ENCODE measurements at places on chromosomes 4 and X.

GRCh38 chr4:48767055-48767929 is 12.8 kb downstream of the FRYL start:
- DNase-seq, result no peak

DNA sequence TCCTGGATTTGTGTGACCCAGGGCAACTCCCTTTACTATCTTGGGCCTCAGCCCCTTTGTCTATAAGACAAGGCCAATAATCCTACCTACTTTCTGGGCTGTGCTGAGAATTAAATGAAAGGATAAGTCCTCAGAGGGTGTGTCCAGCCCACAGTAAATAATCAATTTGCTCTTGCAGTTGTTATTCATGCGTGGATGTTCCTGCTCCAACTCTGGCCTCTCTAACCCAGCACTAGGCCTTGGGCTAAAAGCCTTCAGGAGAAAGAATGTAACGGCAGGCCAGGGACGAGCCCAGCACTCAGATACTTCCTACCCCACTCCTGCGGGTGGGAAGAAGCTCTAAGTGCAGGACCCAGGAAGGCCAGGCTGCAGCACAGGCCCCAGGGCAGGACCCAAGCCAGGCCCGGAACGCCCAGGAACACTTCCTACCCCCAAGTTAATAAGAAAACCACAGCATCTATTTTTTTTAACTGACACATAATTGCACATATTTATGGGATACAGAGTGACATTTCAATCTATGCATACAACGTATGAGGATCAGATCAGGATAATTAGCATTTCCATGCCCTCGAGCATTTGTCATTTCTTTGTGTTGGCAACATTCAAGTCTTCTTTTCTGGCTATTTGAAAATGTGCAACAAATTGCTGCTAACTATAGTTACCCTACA is 179.6 kb upstream of the RBPJ start:
- DNase-seq, result no peak

DNA sequence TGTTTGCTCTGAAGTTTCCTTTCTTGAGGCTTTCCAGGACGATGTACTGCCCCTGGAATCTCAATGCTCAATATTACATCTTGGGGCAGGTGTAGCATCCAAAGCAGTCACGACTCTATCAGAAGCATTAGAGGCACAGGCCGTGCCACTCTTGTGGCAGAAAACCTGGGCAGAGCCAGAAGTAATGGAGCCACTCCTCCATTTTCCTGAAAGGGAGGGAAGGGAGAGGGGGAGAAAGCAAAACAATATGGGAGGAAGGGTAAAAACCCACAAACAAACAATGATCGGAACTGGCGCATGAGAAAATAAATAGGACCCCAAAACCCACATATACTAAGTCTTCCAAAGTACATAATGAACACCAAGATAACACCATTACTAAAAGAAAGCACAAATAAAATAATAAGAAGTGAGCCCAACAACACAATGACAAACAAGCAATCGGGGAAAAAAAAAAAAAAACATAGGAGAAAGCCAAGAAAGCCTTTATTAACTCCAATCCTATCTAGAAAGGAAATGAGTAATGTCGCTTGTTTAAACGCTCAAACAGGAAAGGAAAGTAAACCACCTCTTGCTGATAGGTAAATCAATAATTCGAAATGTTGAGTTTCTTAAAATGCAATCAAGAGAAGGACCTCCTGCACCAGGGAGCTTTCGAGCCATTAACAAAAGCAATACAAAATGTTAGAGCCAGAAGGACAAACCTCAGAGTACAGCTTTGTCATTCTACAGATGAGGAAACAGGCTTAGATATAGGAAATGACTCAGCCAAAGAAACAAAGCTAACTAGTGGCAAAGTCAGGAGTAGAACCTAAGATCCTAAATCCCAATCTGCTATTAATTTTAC is 117.4 kb downstream of the ATRX start:
- DNase-seq, result no peak

DNA sequence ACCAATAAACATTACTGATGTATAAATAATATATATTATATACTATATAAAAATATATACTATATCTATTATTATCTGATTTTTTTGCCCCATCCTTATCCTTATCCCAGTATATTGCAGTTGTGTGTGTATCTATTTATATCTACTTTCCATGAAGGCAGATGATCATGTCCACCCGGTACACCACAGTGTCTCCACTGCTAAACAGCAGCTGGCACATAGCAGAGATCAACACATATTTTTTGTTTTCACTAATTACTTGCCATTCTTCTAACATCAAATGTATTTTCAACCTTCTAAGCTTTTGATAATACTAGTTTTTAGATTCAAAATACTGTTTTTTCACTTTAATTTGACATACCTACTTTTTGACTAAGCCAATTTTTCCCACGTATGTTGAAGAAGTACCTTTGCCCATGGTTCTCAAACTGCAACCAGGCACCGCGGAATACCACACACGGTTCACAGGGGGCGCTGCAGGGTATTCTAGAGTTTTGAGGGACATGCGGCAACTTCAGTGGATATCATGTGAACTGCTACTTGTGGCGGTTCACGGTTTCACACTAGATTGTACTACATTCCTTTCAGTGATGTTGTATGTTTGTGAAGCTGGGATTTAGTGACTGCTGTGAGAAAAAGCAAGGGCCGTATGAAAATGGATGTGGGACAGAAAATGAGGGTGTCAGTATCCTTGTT is 182.5 kb upstream of the NPY2R start:
- DNase-seq, result peak; percentile 23

- no peak for DNase-seq
These were observed 285.0 kb upstream of the BOD1L1 start for GRCh38 chr4:13912436-13912925.

GRCh38 chr4:10026485-10026884 is 5.2 kb upstream of the SLC2A9 start:
- DNase-seq, result no peak

- no peak for DNase-seq
These were observed 13.5 kb upstream of the NKX1-1 start for GRCh38 chr4:1419708-1420107.

- no peak for DNase-seq
These were observed 378.1 kb upstream of the FTHL17 start for GRCh38 chrX:31449965-31450364.

GRCh38 chrX:17521871-17522693 is 147.1 kb downstream of the NHS start:
- DNase-seq, result no peak

DNA sequence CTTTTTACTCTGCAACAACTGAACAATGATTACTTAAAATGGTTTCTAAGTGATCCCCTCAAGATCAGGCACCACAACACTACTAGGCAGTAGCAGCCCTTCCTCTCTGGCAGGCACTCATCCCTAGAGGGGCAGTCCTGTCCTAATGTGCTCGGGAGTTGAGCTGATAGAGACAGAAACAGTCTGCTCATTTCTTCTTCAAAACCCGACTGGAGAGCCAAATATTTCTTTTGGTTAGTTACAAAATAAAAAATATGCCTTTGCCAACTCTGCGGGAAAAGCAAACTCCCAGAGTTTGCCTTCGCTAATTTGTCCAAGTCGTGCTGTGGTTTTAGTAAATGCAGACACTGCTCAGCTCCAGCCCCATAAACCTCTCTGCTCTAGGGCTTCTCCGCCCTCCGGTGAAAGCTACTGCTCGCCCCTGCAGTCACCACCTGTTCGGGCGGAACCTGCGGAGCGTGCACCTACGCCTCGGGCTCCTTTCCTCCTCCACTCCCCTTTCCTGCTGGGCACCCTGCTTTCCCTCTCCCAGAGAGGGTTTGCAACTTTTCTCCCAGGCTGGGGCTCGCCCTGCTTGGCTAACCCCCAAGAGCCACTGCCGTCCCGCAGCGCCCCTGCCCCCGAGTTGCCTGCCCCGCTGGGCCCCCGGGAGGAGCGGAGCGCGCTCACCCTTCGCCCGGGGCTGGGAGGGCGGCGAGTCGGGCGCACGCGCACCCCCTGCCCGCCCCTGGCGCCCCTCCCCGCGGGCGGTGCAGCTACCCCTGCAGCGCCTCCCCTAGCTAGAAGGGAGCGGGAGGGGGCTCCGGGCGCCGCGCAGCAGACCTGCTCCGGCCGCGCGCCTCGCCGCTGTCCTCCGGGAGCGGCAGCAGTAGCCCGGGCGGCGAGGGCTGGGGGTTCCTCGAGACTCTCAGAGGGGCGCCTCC is at the start of gene NPNT:
Gene NPNT, plus strand, starts transcription at position 812 of the 923 bp plus-strand sequence. CDS start 182 bp downstream, outside the sequence.
- DNase-seq, result peak; percentile 51

DNA sequence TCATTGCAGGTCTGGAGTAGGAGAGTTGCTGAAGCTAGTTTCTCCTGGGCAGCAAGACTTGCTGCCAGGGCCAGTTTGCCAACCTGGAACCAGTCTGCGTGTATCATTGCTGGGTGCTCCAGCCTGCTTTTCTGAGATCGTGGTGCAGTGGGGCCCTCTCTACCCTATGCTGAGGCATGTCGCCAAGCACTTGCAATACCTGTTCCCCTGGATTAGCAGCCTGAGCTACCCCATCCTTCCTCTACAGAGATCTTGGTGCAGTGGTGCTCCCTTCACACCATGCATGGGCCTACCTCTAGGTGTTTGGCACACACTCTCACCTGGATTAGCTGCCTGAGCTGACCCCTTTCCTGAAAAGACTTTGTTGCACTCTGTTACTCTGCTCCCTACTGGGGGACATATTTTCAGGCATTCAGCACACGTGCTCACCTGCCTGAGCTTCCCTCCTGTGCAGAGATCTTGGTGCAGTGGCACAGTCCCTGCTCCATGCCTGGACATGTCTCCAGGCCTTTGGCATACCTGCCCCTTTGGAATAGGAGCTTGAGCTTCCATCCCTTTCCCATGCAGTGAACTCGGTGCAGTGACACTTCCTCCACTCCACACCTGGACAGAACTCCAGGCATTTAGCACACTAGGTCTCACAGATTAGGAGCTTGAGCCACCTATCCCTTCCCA is 133.7 kb upstream of the CXCL13 start:
- no peak for DNase-seq

DNA sequence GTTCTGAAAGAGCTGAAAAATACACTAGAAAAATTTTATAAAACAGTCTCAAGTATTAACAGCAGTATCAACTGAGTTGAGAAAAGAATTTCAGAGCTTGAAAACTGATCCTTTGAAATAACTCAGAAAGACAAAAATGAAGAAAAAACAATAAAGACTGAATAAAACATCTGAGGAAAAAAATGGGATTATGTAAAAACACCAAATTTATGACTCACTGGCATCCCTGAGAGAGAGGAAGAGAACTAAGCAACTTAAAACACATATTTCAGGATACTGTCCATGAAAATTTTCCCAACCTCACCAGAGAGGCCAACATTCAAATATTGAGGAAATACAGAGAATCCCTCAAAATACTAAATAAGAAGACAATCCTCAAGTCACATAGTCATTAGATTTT is 22.9 kb downstream of the PABPC4L start:
- DNase-seq, result no peak

GRCh38 chrX:45011131-45011530 is 138.1 kb downstream of the KDM6A start:
- DNase-seq, result no peak

DNA sequence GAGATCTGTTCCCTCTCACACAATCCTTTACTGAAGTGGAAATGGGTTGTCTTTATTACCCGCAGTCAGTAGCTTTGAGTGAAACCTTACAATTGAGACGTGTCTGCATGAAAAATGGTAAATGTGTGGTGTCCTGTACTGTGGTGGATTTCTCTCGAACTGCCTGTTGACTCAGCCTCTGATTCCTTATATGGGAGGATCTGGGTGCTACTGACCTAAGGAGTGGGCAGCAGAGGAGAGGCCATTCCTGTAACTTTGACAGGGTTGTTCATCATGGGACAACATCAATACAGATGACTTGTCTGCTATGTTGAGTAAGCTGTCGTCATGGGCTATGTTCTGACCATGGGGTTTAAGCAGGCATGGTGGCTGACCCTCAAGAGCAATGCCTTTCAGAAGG is 159.6 kb upstream of the WDR1 start:
- DNase-seq, result no peak

DNA sequence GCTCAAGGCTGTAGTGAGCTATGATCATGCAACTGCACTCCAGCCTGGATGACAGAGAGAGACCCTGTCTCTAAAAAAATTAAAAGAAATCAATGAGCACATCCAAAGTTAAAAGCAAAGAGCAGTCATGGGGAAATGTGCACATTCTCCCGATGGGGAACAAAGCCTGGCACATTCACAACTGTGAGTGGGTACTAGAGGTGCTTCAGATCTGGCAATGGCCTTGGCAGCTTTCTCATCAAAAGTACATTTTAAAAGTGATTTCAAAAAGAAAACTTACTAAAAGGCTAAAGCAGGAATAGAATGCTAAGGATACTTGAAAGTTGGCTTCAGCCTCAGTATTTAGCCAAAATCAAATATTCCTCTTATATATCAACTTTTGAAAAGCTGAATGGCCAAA is 145.9 kb upstream of the MAOA start:
- no peak for DNase-seq

GRCh38 chr4:153804722-153805121 is 15.8 kb upstream of the SFRP2 start:
- no peak for DNase-seq

DNA sequence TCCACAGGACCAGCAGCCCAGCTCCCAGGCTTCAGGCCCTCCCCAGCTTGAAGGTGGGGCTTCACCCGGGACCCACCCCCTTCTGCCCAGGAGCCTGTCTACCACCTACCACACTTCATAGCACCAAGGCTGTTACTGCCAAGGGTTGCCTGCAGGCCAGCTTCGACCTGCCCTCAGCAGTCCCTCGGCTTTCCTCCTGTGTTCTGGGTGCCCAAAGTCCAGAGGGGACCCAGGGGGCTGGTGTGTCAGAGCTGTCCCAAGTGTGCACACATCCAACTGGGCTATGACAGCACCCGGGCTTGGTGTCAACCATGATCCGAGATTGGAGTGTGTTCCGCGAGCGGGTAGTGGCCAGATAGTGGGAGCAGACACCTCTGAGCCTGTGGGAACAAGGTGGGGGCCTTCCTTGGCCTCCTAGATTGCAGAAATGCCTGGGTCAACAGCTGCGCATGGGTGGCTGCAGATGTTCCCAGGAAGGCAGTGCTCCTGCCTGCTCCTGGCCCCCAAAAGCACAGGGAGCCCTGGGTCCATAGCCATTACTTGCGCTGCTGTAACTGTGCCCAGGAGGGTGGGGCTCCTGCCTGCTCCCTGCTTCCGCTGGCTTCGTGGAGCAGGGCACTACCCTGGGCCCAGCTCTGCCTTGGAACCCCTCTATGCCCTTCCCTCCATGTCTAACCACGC is 16.8 kb downstream of the SULT1B1 start:
- no peak for DNase-seq

GRCh38 chrX:18591834-18592233 is 80.1 kb downstream of the RS1 start:
- DNase-seq, result no peak

All from femur (tissue), 1 donor.